IMR-90 (cell line): ENCODE measurements at places on chromosomes 13 and 19. TPM values are rescaled to one million over a fixed set of nuclear protein-coding genes. Genes with fewer than 3 reads are reported as not detected.

MCEMP1 gene
- total RNA-seq, result not detected in 2 replicates

GZMM gene
- total RNA-seq, result not detected in 2 replicates

ATXN8OS gene
- not detected in 2 replicates for total RNA-seq

IFNL1 gene
- not detected in 2 replicates for total RNA-seq

MYBPC2 gene
- not detected in 2 replicates for total RNA-seq

PRKCSH gene
- 36.0 and 55.8 TPM in 2 replicates for total RNA-seq

C19orf33 gene
- 1.4 TPM in 1 of 2 replicates, not detected in the other for total RNA-seq

FREM2 gene
- not detected in 2 replicates for total RNA-seq
